ENCODE measurements at places on chromosomes 6 and 20.

GRCh38 chr20:5030348-5031205 lies 29.3 kb upstream of the SLC23A2 start:
- no peak for DNase-seq

GRCh38 chr20:25081065-25081729 lies 744 bp downstream of the VSX1 start:
- DNase-seq, result no peak

- DNase-seq, result peak; percentile 41
These were observed at the start of gene TGIF2 for GRCh38 chr20:36573103-36573797. TGIF2 (plus strand) TSS chr20:36573597; CDS start chr20:36578775, 5,178 bp downstream.

DNA sequence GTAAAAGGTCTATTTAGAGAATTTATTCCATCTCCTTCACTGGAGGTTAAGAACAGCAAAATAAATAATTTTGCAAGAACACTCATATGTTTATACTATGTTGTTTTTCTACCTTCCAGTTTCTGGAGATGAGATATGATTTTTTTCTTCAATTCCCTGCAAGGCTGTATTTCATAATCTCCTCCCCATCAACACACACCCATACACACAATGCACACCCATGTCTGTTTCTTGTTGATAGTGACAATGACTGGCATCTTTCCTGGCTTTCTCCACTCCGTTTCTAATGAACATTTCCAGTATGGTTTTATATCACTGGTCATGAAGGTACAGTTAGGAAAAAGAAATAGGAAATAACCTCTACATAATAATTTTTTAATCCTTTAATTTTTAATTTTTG lies 202.1 kb downstream of the ARHGAP18 start:
- no peak for DNase-seq

DNA sequence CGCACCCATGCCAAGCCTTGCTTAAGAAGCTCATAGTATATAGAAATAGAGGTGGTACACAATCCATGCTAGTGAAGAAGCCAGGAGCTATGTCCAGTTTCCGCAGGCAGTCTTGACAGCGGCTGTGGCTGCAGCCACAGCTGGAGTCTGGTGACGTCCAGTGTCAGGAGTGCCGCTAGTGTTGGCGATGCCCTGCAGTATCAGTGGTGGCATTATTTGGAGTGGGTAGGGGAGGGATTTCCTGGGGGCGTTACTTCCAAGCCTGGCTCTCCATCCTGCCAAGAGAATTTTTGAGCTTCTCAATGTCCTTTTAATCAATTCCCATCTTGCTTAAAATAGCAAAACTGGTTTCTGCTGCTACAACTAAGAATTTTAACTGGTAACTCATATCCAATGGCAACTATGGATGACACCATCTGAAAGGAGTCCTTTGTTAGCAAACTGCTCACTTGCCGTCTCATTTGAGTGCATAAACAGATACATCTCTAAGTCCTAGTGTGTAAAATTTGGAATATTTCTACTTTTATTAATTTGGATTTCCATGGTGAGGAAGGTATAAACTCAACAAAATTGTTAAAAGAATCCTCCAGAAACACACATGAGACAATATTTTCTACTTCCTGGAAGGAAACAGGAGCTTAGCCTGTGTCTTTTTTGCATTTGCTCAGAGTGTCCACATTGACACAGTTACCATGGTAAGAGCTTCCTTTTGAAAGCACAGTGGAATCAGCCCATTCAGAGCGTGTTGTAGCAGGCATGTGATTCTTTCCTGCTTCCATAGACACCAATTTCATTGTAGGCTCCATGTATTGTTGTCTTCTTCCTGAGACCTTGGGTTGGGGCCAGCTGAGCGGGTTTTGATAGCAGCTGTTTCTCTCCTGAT lies 44.6 kb upstream of the PXDC1 start:
- DNase-seq, result no peak

DNA sequence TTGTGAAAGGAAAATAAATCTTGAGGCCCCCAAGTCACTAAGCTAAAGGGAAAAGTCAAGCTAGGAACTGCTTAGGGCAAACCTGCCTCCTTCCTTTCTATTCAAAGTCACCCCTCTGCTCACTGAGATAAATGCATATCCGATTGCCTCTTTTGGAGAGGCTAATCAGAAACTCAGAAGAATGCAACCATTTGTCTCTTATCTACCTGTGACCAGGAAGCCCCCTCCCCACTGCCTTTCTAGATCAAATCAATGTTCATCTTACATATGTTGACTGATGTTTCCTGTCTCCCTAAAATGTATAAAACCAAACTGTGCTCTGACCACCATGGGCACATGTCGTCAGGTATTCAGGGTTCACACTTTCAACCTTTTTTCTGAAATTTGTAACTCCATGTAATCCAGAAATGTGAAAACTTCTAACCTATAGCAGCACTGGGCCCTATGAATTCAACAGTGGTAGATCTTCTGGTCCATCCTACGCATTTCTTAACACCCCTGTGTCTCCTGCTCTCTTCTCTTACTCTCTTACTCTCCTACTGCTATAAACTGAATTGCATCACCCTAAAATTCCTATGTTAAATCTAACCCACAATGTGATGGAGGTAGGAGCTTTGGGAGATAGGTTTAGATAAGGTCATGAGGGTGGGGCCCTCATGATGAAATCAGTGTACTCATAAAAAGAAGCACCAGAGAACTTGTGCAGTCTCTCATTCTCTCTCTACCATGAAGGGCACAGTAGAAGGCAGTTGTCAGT lies 89.3 kb downstream of the EPB41L2 start:
- no peak for DNase-seq

GRCh38 chr20:34375977-34376430 lies 12.9 kb downstream of the ITCH start:
- no peak for DNase-seq

DNA sequence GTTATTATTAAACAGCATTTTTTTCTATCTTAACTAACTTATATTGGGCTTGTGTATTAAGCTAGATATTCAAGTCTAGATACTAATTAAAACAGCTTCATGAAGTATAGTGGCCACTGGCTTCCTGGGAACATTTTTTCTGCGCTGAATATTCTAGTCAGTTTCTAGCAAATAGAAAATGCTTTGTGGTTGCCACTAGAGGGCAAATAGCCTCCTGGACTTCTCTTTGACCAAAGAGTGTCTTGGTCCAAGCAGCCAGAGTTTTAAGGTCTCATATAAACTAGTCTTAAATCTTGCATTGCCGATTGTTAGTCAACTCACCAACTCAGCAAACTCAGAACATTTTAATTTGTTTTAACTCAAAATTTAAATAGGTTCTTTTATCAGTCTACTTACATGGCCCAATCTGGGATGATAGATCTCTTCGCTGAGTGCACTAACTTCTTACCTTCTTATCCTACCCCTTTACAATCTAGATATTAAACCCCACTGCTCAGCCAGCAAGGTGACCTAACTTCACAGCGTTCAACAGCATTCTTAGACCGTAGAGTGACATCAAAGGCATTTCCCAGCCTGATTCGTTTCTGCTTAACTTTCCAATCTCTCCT lies 24.6 kb upstream of the ID4 start:
- no peak for DNase-seq

DNA sequence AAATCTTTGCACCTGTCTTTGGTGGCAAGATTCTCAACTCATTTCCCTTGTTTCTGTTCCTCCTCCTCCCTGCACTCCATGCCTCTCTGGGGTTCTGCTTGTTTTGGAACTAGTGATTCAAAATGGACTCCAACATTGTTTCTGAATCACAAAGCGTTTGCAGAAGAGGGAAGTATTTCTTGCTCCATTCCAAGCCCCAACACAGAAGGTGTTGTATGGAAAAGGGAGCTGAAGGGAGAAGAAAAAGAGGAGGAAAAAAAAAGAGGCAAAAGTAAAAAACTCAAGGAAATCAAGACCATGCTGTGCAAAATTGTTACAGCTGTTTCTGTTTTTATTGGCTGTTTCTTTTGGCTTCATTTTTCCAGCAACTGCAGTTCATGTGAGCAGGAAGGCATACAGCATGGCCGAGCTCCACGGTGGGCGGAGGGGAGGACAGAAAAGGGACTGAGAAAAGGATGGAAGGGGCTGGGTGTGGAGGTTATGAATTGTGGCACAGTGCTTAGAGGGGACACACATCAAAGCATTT lies 66.9 kb upstream of the PRL start:
- no peak for DNase-seq

GRCh38 chr20:1741309-1742048 lies 83.9 kb upstream of the SIRPG start:
- DNase-seq, result no peak

GRCh38 chr6:137305691-137306090 lies 86.5 kb upstream of the IFNGR1 start:
- no peak for DNase-seq

DNA sequence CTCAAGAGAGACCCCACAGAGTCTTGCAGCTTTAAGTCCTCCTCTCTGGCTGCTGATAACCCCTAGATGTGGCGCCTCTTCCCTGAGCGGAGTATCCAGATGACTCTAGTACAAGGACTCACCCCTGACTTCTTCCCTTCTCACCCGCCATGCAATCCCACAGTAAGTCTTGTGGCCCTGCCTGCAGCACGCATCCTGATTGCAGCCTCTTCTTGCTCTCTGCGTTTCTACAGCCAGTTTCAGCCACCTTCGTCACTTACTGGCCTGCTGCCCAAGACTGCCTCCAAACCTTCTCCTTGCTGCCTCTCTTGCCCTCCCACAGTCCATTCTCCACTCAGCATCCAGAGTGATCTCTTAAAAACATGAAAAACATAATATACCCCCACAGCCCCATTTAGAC lies 2.4 kb upstream of the RPP40 start:
- DNase-seq, result no peak

DNA sequence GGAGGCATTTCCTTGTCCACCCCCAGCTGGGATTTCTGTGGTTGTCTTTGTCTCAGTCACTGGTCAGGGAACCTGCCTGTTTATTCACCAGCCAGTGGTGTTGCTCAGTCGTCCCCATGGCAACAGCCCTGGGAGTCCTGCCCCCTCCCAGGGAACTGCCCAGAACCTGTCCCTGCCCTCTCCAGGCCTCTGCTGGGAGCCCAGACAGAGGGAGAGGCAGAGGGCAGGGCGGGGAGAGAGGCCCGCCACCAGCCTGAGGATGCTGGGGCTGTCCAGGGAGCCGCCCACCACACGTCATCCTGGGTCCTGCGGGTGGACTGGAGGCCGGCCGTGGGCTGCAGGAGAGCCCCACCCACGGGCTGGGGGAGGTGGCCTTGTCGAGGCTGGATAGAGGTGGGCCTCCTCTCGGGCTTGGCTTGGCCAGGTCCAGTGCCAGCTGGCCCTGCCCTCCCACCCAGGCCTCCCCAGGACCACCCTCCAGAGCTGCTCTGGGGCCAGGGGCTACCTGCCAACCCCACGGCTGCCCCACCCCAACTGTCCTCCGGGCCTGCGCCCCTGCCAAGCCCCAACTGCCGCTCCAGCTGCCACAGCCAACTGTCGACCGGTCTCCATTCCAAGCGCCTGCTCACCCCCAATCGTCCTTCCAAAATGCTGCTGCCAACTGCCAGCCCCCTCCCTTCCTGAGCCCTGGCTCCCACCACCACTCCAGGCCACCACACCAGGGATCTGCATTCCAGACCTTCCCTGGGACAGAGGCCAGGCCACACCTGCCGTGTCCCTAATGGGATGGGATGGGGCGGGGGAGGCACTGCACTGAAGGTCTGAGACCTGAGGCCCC lies 4.2 kb upstream of the ZBTB46 start:
- DNase-seq, result peak; percentile 79

DNA sequence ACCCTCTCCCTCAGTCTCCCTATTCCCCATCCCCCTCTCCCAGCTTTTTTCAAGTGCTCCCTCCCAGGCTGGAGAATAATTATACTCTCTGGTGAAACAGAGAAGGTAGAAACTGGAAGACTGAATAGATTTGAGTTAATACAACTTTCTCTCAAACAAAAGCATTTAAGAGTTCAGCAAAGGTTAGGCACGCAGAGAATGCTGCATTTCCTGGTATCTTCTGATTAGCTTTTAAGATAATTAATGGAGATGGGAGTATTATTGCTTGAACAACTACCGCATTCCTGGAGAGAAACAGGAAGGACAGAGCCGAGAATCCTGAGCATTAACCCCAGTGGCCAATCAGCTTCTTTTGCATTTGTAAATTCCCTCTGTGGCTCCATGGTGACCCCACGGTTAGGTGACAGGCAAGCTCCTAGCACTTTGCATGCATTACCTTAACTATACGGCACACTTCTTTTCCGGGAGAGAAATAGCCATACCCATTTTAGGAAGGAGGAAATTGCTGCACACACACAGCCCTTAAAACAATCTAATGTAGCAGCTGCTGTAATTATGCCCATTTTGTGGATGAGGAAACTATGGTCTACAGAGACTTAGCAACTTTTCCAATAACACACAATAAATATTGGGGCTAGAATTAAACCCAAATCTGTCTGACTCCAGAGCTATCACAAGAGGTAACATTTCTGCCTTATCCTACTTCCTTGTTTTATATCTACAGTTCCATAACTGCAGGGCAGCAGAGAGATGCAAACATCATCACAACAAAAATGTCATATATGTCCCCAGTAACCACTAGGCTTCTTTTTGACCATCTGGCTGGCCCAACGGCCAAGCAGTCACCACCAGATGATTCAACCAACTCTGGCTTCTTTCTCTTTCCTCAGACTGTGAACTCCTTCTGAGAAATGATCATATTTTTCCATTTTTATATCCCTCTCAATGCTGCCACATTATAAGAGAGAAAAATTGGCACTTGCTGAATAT lies 169.9 kb downstream of the CD24 start:
- DNase-seq, result no peak

DNA sequence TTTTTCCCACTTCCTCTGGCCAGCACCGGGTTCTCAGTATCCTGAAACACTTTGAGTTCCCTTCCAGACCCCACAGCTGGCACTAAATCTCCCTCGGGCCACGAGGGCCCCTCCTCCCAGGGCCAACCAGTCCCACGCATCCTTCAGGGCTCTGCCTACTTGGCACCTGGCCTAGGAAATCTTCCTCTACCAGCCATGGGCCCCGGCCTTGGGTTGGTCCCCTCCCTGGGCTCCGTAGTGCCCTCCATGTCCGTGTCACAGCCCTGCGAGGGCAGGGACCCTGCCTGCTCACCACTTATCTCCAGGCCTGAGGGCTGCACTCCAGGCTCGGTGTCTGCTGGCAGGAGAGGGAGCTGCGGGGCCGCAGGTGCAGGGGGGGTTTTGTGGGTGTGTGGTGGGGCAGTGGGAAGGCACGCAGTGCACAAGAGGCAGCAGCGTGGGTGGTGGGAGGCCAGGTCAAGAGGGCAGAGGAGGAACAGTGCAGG lies 48.8 kb upstream of the CDH22 start:
- no peak for DNase-seq

- DNase-seq, result no peak
These were observed 41.7 kb upstream of the TTPAL start for GRCh38 chr20:44433751-44434538.

DNA sequence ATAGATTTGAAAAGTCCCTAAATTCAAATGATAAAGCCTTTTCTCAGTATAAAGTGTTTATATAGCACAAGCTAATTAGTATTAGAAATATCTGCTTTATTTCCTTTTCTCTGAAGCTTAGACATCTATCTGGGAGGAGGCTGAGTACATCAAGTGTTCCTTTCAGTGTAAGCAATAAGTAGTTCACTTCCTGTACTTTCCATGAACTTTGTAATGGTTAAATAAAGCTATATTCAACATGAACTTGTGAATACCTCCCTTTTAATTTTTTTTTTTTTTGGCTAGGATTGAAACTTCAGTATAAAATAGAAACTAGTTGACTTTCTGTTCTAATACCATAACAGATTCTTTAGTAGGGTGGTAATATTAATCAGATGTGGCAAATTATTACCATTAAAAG lies 190.9 kb downstream of the CENPW start:
- no peak for DNase-seq

- DNase-seq, result no peak
These were observed 45.0 kb upstream of the MOXD1 start for GRCh38 chr6:132446141-132446854.
